Mesendoderm (in vitro differentiated cells): ENCODE measurements at places on chromosomes 2 and 18.

GRCh38 chr2:112032689-112033465 is 22.2 kb upstream of the TMEM87B start:
- no peak for DNase-seq

DNA sequence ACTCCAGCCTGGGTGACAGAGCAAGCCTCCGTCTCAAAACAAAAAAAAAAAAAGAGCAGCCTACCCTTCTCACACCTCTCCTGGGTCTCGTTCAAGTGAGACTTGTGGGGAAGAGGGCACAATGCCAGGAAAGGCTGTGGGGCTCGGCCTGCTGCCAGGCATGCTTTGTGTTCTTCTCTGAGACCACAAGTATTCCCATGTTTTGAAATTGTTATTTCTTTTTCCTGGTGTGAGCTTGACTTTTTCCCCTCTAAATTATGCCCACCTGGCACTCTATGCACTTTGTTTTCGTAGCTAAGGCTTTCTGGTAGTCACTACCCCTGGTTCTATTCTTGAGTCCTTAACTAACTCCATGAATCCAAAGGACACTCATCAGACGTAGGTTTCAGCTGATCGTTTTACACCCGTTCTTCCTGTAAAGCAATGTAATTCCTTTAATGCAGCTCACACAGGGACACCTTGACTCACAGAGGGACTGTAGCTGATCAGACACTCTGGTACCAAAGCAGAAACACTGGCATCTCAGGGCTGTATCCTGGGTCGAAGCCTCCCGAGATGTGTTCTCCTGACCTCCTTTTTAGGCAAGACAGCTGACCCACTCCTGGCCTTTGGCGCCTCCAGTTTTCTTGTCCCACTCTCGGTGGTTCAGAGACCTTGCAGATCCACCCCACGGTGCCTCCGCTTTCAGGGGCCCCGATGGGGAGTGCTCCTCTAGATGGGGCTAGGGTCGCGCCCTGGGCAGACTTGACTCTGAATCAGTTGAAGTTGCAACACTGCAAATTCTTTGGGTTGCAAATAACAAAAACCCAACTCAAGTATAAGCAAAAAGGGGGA is 193.3 kb upstream of the AGAP1 start:
- DNase-seq, result no peak

GRCh38 chr2:226478109-226478809 is 321.4 kb downstream of the IRS1 start:
- peak; percentile 89 for DNase-seq

DNA sequence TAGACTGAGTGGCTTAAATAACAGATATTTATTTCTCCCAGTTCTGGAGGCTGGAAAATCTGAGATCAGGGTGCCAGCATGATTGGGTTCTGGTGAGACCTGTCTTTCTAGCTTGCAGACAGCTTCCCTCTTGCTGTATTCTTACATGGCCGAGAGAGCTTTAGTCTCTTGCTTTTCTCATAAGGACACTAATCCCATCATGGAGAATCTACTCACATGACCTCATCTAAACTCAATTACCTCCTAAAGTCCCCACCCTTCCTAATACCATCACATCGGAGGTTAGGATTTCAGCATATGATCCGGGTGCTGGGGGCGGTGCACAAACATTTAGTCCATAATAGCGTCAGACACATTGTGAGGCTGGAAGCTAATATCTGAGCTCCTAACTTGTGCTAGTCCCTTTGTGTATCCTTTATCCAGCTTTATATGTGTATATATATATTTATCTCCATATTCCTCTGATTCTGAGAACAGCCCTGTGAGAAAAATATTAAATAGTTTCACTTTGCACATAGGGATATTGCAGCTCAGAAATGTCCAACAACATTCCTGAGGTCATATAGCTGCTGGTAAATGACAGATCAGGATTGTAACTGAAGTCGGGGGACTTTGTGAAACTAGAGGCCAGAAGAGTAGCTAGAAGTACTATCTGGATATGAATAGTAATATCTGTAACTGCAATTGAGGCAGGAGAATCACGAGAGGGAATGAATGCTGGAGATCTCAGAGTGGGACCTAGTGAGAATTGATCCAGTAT is 28.9 kb downstream of the MARCHF4 start:
- no peak for DNase-seq
